ENCODE measurements at places on chromosomes 2 and 18.

DNA sequence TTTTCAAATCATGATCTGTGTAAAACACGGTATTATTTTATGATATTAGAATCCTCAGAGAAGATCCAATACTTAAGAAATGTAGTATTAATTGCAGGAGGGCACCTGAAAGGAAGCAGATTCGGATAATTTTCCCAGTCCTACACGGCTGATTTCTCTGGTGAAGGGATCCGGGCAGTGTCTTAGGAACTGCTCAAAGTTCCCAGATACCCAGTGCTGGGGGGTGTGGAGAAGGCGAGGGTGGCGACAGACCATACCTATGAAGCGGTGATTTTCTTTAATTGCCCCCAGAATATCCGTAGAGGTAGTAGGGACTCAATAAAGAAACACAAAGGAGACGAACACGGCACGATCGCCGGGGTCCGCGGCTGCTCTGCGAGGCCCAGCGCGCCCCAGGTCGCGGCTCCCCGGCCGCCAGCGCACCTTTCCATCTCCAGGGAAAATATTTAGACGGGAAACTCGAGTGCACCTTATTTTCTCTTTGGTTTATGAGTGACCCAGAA, 1.4 kb upstream of the SOX11 start:
- DNase-seq, result no peak

- DNase-seq, result no peak
Observed at GRCh38 chr2:95053543-95053942, 28.0 kb downstream of the MAL start.

DNA sequence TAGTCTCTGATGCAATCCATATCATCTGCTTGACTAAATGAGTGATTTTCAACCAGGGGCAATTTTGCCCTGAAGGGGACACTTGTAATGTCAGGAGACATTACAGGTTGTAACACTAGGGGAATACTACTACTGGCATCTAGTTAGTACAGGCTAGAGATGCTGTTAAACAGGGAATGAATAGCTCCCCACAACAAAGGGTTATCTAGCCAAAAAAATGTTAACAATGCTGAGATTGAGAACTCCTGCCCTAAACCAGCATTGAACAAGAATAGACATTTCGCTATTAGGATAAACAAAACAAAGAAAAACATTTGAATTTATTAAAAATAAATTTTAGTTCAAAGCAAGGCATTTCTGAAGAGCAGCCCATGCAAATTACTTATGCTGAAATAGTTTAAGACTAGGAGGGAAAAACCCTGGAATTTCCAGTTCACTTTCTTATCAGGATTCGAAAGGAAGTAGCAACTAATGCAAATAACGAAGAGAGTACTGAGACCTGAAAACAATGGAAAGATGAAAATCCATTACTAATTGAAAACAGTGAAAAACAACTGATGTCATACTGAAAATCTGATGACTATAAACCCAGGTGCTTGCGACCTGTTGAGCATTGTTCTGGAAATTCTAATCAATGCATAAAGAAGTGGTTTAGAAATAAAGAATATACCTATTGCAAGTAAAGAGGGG, 53.1 kb downstream of the CAB39 start:
- no peak for DNase-seq

DNA sequence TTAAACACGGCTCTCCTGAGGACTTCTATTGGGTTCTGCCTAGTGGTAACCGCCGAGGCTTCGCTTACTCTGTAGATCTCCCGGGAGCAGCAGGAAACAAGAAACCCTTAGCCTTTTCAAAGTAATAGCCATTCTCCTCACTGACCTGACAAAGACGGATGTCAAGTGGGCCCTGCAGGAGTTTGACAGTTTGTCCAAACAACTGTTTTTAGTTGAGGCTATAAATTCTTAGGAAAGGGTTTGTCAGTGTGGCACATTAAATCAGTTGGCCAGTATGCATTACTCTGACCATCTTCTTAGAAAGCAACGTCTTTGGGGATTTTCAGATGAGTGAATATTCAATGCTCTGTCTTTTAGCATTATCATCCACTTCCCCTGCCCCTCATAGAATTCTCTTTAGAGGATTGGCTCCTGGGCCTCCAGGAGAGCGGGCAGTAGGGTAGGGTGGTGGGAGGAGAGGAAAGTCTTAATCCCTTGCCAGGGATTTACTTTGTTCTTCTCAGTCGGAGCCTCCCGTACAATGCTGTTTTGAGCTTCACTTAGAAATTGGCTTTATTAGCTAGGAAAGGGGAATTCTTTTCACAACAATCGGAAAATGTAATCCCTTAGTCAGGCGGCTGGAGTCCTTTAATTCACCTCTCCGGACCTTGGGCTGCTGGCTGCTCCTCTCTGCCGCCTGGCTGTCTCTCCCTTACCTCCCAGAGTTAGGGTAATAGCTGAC, 13.3 kb upstream of the C18orf32 start:
- DNase-seq, result no peak

DNA sequence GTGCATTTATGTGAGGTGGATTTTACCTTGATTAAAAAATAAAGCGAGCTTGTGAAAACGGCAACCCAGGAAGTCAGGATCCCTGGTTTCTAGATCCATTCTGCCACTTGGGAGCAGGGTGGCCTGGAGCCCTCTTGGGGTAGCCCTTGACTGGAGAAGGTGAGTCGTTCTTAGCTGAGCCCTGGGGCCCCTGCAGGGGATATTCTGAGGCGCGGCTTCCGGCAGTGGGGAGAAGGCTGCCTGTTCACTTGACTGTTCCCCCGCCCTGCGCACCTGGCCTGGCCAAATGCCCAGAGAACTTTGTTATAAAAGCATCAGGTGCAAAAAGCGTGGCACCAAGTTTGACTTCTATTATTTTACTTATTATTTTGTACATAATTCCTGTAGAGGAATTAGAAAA, 221.9 kb downstream of the DYSF start:
- DNase-seq, result no peak
